ENCODE measurements at places on chromosomes 2 and 18.

- DNase-seq, result no peak
Measured at GRCh38 chr18:53948991-53949390, 275.5 kb downstream of the MBD2 start.

DNA sequence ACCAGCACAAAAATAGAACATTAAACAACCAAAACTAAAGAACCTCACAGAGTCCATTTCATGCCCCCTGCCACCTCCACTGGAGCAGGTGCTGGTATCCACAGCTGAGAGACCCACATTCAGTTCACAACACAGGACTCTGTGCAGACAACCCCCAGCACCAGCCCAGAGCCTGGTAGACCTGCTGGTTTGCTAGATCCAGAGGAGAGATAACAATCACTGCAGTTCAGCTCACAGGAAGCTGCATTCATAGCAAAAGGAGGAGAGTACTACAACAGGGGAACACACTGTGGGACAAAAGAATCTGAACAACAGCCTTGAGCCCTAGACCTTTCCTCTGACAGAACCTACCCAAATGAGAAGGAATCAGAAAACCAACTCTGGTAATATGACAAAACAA is 326.7 kb downstream of the METTL4 start:
- DNase-seq, result no peak

- DNase-seq, result no peak
Measured at GRCh38 chr2:74514368-74515270, at the start of gene TLX2. TLX2 (plus strand) TSS chr2:74514450; CDS start chr2:74514807, 357 bp downstream.

- no peak for DNase-seq
Measured at GRCh38 chr2:24546669-24547068, 55.6 kb downstream of the NCOA1 start.

DNA sequence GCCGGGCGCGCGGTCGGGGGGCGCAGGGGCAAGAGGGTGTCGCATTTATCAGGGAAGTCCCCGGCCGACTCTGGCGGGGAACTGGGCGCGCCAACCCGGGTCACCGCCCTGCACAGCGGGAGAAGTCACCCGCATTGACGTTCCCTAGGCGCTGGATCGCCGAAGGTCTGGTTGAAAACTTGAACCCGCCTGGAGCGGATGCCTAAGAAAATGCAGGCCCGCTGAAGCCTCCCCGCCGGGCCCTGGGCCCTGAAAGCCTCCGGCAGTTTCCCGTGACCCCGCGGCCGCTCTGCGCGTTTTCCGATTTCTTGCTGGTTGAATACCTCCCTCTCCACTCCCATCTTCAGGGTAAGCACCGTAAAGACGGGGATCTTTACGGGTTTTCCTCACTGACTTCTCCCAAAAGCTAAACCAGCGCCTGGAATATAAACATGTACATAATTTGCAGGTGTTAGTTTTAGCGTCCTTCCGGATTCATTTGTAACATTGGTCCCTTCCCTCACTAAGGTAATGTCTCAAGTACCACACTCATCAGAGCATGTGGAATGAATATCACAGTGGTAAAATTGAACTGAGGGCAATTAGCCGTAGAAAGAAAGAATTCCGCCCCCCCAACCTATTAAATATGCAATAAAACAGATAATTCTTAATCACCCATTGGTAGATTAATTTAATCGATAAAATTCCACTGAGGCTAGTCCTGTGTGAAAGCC is 675 bp upstream of the SPIRE1 start:
- DNase-seq, result peak; percentile 40

- peak; percentile 71 for DNase-seq
Measured at GRCh38 chr18:61992923-61993322, 100.1 kb upstream of the RNF152 start.

GRCh38 chr18:524466-524865 is 24.0 kb upstream of the COLEC12 start:
- DNase-seq, result peak; percentile 87

- no peak for DNase-seq
Measured at GRCh38 chr2:222926915-222927314, 66.1 kb downstream of the ACSL3 start.

DNA sequence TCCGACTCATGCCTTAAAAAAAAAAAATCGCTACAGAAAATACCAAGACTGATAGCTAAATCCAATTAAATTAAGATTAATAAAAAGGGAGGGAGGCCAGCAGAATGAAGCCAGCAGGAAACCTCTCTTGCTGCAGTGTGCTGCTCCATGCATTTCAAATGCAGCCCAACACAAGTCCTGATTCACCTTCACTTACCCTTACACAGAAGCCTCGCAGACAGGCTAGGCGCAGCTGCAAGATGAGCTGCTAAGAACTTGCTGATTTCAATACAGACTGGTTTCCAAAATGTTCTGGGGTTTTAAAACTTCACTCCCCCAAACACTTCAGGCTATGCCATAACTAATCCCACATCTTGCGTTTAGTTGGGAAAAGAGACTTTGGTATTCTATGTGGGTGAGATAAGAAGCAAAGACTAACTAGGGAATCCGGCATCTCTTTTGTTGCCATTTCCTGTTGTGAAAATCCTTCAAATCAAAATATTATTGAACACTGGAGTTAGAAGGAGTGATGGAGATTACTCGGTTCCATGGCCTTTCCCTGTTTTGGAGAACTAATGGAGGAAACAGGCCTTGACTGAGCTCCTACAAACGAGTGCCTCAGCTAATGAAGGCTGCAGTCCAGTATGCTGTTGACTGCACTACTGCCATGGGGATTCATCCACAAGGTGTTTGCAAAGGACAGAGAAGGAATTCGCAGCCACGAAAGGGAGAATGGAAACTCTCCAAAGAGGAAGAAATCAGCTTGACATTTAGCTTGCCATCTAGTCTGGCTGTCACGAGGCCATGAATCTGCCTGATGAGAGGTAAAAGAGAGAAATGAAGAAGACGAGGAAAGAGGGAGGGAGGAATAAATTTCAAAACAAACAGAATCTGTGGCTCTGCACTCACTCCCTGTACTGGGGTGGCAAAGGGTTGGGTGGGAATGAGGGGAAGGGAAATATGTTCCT is 67.3 kb downstream of the CLHC1 start:
- DNase-seq, result no peak

DNA sequence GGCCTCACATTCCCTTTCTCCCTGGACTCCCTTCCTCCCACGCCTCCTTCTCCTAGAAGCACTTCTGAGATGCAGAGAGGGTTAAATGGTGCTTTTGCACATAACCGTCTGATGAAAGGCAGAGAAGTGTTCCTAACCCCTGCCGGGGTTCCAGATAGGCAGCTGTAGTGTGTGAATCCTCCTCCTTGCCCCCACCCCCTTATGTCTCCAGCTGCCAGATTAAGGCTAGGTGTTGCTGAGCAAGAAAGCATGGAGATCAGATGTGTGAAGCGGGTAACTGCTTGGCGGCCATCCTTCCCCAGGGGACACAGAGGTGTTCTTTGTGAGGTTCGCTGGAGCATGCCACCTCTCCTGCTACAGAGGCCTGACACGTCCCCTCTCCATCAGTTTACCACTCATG is 88.3 kb downstream of the NRP2 start:
- DNase-seq, result no peak

GRCh38 chr2:166494140-166494624 is at the start of gene SCN7A:
SCN7A (minus strand) TSS chr2:166494249; CDS start chr2:166477696, 16,553 bp downstream.
- peak; percentile 52 for DNase-seq

GRCh38 chr18:45361125-45361851 is 254.0 kb upstream of the SLC14A2 start:
- DNase-seq, result peak; percentile 87

DNA sequence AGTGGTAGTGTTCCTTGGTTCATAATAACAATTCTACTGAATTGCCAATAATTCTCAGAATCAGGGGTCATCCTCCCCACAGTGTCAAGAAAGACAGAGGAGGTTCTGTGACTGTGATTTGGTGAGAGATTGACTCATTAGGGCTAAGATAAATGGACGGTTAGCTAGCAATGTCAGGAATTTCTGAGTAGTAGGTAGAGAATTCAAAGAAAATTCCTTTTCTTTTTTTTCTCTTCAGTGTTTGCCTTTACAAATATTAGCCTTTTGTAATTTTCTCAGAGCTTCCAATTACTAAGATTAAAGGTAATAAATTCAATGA is 16.8 kb upstream of the CRIM1 start:
- no peak for DNase-seq

DNA sequence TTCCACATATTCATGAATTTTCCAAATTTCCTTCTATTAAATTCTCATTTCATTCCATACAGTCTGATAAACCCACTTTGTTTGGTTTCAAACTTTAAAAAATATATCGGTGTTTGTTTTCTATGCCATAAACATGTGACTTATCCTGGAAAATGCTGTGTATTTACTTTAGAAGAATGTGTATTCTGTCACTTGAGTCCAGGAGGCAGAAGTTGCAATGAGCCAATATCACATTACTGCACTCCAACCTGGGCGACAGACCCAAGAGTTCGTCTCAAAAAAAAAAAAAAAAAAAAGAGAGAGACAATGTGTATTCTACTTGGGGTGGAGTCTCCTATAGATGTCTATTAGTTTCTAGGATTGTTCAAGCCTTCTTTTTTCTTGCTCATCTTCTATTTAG is 31.8 kb downstream of the MBD5 start:
- no peak for DNase-seq

GRCh38 chr2:21379140-21379539 is 255.4 kb downstream of the TDRD15 start:
- DNase-seq, result no peak

- no peak for DNase-seq
Measured at GRCh38 chr18:2518473-2518872, 52.8 kb downstream of the METTL4 start.

GRCh38 chr2:29767606-29768335 is 153.6 kb downstream of the ALK start:
- DNase-seq, result no peak

DNA sequence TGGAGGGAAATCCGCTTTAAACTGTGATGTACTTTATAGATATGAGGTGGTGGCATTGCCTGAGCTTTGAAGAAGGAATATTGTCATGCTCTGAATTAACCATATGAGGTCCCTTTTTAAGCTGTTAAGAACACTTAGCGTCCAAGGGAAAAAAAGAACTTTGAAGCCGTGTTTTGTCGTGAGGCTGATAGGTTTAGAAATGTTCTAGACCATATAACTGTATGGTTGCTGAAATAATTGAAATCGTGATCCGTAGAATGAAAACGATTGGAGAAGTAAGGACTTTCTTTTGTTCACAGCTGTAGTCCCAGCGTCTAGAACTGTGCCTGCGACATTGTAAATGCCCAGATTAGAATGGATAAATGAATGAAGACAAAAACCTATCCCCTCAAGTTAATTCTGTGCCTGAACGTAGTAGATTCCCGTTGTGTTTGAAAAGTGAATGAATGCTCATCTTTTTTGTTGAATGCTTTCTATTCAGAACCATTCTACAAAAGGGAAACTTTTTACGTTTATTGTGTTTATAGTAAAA is 1.5 kb downstream of the SMCHD1 start:
- no peak for DNase-seq

GRCh38 chr2:235043762-235044500 is 92.1 kb downstream of the SH3BP4 start:
- DNase-seq, result no peak
